ENCODE measurements at places on chromosomes 13 and 19.

DNA sequence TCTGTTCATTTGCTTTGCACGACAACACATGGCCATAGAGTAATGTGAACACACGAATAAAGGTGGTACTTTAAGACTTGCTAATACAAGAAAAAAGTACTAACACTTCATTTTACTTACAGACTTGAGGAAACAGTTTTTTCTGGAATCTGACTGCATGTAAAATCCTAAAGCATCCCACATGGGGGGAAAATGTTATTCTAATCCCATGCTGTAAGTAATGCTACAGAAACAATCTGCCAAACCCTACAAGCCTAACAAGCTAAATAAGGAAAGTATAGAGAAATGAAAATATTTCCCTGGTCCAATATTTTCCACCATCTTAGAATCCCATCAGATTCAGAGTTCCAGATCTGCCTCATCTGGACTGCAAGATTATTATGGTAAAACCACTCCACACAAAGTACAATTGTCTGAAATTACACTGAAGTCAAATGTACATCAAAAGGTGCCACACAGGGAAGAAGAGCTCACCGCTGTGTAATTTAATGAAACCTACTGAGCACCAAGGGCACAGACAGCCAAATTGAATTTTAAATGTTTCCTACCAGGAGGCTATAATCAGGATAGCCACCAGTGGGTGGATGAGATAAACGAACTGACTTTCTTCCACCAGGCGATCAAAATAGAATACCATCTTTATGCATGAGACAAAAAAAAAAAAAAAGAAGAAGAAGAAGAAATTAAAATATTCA is 22.0 kb downstream of the LHFPL6 start:
- DNase-seq = no peak

DNA sequence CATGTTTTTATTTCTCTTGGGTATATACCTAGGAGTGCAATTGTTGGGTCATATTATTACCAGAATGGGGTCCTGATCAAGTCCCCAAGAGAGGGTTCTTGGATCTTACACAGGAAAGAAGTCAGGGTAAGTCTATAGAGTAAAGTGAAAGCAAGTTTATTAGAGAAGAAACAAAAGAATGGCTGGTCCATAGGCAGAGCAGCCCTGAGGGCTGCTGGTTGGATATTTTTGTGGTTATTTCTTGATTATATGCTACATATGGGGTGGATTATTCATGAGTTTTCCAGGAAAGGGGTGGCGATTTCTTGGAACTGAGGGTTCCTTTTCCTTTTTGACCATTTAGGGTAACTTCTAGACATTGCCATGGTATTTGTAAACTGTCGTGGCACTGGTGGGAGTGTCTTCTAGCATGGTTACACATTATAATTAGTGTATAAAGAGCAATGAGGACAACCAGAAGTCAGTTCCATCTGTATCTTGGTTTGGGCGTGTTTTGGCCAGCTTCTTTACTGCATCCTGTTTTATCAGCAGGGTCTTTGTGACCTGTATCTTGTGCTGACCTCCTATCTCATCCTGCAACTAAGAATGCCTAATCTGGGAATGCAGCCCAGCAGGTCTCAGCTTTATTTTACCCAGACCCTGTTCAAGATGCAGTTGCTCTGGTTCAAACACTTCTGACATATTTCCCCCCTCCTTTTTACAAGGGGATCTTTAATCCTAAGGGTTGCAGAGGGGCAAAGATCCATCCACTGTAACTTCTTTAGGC is 41.1 kb downstream of the CEACAM1 start:
- DNase-seq = no peak

GRCh38 chr13:112725346-112726015 is 35.6 kb downstream of the ATP11A start:
- no peak for DNase-seq

GRCh38 chr19:35743640-35744429 is 1.4 kb downstream of the U2AF1L4 start:
- DNase-seq = no peak

DNA sequence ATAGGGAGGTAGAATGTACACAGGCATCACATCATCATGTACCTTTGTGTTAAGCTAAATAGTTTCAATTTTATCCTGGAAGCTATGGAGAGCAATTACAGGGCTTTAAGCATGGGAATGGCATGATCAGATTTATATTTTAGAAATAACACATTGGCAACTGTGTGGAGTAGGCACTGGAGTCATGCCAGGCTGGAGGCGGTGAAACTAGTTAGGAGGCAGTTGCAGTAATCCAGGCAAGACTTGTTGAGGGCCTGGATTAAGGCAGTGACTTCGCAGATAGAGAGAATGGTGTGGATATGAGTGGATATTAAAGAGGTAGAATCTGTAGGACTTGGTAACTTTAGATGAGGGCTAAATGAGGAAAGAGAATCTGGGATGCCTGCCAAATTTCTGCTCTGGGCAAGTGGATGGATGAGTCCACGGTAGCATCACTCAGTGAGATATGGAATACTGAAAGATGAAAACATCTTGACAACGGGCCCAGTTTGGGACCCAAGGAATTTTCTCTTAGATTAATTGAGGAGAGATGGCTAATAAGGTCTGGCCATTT is 506.2 kb downstream of the FGF9 start:
- DNase-seq = no peak

DNA sequence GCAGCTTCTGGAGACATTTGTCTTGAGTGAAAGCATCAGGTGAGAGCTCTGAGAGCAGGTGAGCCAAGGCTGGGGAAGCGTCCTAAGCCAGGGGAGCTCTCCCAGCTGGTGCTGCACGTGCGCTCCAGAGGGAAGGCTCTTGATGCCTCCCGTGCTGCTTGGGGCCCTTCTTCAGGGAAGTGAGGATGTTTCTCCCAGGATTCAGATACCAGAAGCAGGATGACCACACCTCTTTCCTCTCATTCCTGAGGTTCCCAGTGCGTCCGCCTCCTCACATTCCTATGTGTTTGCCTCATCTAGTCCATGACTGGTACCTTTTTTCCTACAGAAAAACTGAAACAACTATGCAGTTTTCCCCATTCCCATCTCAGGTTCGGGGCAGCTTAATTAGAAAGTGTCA is 231.0 kb upstream of the IRS2 start:
- DNase-seq = no peak
